ENCODE measurements at places on chromosomes 6 and 20. TPM values are rescaled to one million over a fixed set of nuclear protein-coding genes. Genes with fewer than 3 reads are reported as not detected.

DNA sequence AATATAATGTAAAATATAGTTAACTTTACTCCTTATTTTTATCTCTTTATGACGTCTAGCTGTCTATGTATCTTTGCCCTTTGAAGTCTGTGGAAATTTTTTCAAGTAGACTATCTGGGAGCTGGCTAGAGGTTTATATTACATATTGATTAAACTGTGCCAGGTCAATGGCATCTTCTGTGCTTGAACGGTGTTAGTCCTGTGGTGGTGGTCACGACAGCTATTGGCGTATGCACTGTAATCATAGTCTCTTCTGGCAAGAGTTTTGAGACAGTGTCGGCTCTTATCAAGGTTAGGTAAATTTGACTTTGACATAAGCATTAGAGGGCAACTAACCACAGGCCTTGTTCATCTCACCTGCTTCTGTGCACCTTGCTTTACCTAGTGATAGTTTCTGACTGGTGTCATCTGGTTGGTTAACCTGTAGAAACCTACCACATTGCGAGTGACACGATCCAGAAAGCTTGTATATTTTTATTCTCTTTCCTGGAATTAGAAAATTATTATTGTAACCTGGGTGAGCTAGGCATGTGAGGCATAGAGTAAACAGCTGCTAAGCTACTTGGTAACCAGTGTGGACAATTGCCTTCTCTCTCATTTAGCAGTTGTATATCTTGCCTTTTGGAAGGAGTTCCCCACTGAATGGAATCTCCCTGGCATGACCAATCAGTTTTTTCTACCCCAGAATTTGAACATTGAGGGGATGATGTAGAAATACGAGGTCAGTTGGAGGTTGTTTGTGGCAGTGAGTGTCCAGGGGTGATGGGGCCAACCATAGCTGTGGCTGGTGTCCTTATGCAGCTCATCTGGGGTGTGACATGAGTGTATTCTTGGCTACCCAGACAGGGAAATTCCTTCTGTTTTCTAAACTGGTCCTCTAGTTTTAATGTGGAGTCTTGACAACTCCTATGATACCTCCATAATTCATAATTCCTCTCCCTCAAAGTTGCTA, 45.9 kb downstream of the SH3BGRL2 start:
- H3K27me3 ChIP-seq, result no peaks in the 10 kb centered on the region
- H3K4me1 ChIP-seq, result no peaks in the 10 kb centered on the region
- no peaks in the 10 kb centered on the region for H3K36me3 ChIP-seq
- no peak for DNase-seq

DNA sequence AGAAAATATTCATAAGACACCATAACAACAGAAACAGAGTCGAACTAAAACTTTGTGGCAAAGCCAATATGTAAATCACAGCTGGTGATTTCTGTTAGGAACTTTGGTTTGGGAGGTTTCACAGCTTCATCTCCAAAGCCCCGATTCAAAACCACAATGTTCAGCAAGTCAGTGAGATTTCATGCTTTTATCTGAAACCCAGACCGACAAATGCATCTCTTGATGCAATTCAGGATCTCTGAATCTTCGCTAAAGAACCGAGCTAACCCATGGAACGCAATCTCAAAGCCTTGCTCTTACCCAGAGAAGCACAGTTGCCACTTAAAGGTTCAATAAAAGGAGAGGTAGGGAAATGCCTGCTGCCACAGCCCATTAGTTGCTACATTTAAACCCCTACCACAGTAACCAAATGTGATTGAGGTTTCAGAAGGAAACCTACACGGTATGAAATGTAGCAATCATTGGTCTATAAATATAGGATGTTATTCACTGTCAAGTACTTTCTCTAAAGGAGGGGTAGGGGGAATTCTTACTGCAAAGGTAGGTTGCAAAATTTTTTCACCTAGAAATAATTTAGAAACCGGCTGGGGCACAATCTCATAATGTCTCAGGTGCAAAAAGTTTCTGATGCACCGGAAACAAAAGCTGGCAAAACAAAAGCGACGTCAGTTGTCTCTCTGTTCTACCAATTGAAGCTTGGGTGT, 381.0 kb upstream of the ARID1B start:
- no peak overlapping the region for H3K4me3 ChIP-seq
- no peaks in the 10 kb centered on the region for H3K4me1 ChIP-seq
- no peaks in the 10 kb centered on the region for H3K27me3 ChIP-seq
- H3K27ac ChIP-seq, result no peak overlapping the region
- no peaks in the 10 kb centered on the region for H3K36me3 ChIP-seq

GATA5 gene
- not detected for total RNA-seq

SNTA1 gene
- total RNA-seq, result 41.8 TPM

DNA sequence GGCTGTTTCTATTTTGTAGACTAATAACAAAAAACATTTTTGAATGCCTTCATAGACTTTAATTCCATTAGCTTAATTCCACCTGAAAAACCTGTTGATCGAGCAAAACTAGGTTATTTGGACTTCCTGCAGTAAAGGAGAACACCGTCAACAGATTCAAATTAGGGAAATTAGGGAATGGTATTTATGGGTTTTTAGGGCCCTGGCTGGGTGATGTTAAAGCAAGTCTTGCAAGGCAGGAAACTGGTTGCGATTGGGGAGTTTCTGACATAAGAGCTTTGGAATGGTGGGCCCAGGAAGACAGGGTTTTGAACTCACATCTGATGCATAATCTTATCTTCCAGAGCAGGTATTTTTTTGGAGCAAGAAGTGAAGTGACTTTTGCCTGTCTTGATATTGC, 40.1 kb upstream of the TFAP2C start:
- no peaks in the 10 kb centered on the region for H3K4me1 ChIP-seq
- H3K27ac ChIP-seq, result no peak overlapping the region
- DNase-seq, result no peak
- no peak overlapping the region for H3K4me3 ChIP-seq
